ENCODE measurements at places on chromosomes 2 and 18.

DNA sequence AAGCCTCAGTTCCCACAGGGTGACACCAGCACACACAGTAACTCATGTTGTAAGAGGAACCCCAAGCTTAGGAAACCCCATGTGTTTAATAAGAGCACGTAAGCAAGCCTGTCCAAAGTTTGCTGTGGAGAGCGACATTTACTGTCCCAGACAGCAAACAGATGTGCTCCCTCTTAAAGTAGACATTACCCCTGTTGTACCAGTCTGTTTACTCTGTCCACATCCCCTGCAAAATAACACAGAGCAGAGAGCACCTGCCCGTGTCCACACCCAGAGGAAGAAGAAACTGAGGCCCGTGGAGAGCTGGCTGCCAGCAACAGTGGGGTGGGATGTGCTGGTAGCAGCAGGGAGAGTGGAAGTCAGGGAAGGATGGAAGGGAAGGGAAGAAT is 243.5 kb downstream of the GBX2 start:
- DNase-seq = no peak

- no peak for DNase-seq
Measured at GRCh38 chr18:13436576-13436975, 218.0 kb downstream of the LDLRAD4 start.

GRCh38 chr2:137700681-137701080 is 263.6 kb upstream of the HNMT start:
- no peak for DNase-seq

GRCh38 chr2:201228271-201228911 is 31.9 kb upstream of the CASP8 start:
- no peak for DNase-seq

- no peak for DNase-seq
Measured at GRCh38 chr2:10167316-10167715, 44.8 kb downstream of the RRM2 start.

GRCh38 chr18:55592572-55592971 is 4.6 kb upstream of the TCF4 start:
- DNase-seq = no peak

DNA sequence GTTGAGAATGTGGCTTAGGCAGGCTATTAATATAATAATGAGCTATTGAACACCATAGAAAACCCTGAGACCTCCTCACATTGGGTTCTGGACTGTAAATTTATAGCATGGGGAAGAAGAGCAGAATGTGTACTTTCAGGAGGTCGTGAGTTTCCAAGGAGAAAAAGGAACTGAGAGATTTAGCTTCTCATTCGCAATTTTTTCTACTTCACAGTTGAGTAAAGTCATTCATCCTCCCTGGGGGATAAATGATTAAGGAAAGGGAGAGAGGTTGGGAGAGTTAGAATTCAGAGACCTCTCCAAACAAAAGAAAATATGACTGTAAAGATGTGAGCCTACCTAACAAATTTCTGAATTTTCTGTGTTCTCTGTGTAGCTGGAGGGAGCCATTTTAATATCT is 205.8 kb upstream of the CYRIA start:
- no peak for DNase-seq

- DNase-seq = no peak
Measured at GRCh38 chr18:13474907-13475545, 251.3 kb downstream of the FAM210A start.

- DNase-seq = no peak
Measured at GRCh38 chr2:6864923-6865345, 773 bp downstream of the CMPK2 start.

- no peak for DNase-seq
Measured at GRCh38 chr18:3851159-3851558, 401.2 kb downstream of the TGIF1 start.

GRCh38 chr2:166092889-166093288 is 34.9 kb downstream of the SCN1A start:
- no peak for DNase-seq

DNA sequence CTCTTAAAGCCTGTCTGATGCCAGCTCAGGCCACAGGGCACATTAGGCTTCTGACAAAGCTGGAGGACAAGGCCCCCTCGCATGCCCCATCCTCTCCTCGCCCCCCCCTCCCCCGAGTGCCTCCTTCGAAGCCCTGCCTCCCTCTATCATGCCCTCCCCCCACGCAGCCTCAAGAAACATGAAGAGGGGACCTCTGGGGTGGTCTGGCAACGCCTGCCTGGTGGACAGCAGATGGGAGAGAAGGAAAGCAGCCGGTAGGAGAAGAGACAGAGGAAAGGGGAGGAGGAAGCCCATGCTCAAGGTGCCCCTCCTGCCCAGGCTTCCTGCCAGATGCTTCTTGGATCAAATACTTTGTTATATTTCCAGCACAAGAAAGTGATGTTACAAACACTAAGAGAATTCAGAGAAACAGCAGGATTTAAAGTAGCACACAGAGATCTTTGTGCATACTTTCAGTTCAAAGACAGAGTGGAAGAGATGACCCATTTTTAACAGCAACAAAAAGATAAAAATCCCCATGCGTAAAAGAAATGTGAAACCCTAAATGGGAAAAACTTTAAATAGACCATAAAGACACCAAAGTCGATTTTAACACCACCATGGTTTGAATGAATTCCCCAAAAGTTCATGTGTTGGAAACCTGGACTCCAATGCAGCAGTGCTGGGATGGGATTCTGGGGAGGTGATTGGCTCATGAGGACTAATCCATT is 19.0 kb downstream of the BOK start:
- DNase-seq = no peak

DNA sequence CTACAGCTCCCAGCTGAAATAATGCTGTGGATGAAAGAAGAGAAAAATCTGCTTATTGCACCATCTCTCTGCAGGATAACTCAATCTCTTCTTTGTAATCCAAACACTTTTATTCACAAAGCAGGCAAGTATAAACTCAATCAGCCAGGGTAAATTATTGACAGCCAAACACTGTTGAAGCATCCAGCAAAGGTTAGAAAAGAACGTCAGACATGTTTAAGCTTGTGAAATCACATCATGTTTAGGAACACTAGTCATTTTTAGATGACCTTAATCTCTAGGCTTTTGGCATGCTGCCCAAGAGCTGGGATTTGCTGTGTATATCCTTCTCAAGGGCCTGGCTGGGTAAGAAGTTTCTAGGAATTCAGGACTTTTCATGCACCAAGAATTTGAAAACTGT is 1148.1 kb upstream of the FANCL start:
- DNase-seq = peak; percentile 12

DNA sequence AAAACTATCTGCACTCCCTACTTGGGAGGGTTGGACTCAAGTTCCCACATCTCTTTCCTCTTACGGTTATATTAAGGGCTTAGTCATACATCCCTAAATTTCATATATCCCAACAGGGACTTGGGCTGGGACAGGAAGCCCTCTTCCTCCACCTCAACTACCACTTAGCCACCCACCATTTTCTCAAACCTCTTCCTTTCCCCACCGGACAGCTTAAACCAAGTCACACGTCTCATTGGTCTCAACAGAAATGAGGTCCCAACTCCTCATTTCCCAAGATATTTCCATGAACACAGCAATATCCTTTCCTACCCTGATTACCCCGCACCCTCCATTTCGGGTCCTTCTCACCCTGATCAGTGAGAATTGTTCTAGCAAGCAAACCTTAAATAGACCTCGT is 736 bp downstream of the ZSCAN30 start:
- DNase-seq = no peak

DNA sequence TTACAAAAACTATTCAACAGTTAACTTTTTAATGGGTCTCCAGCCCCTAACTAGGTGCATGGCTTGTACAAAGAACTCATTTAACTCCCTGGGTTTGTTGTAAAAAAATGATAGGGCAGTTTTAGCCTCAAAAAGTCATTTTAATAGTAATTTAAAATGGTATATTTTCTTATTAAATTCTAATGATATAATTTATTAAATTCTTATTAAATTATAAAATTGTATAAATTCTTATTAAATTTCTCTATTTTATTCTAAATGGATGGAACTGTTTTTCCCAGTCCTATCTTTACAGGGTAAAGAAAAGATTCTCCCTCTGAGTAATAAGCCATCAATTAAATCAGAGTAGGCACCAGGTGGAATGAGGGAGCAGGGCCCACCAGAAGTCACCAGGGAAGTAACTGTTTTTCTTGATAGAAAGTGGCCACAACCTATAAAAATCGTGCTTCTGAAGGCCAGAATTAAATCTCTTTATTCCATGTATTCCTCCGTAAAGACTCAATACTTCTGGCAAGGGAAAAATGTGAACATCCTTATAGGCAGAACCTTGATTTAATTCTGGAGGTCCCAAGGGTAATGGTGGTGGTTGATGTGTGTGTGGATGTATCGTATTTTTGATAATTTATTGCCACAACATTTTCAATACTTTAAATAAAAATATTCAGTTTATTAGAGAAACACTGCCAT is 814 bp downstream of the FKBP7 start:
- no peak for DNase-seq

- no peak for DNase-seq
Measured at GRCh38 chr2:210099940-210100339, 71.3 kb downstream of the KANSL1L start.

GRCh38 chr2:120973196-120973595 is 237.5 kb downstream of the GLI2 start:
- DNase-seq = no peak

- no peak for DNase-seq
Measured at GRCh38 chr2:235850289-235850688, 317.9 kb downstream of the GBX2 start.

GRCh38 chr18:48340560-48340959 is 68.6 kb downstream of the ZBTB7C start:
- no peak for DNase-seq

DNA sequence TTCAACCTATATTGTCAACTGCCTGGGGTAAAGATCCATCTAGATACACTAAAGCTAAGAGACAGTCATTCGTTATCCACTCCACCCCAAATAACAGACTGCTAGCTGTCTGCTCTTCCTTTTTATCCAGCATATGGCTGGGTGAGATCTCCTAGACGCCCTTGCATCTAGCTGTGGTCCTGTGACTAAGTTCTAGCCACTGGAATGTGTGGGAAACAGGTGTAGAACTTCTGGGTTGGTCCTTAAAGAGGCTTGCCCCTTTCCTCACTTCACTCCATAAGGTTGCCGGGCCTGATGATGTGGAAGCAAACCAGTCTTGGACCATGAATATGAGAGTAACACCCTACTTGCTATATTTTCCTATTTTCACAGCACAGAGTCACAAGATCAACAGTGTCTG is 3.2 kb downstream of the COA5 start:
- no peak for DNase-seq

DNA sequence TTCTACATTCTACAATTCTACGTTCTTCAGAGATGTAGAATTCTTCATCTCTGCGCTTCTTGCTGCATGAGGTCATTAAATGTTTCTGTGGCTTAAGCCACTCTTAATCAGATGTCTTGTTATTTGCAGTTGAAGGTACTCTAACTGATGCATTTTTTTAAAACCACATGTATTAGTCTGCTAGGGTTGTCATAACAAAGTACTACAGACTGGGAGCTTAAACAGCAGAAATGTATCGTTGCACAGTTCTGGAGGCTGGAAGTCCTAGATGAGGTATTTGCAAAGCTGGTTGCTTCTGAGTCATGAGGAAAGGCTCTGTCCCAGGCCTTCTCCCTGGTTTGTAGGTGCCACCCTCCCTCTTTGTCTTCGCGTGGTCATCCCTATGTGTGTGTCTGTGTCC is 176.3 kb upstream of the GLI2 start:
- DNase-seq = no peak

DNA sequence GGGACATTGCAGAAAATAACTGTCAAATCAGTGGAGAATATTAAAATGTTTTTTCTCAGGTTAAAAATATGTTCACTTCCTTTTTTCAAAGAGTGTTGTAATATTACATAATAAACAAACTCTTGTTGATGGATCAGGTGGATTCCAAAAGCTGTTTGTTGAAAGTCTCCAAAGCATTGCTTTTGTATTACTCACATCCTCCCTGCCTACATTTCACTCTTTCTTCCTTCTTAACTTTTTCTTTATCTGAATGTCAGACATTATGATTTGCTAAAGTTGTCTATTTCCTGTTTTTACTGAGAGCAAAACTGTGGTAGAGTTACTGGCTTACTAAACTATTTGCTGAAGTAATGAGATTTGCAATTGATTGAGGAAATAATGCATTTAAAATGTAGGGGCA is 92.1 kb downstream of the CDH19 start:
- DNase-seq = no peak

- DNase-seq = no peak
Measured at GRCh38 chr2:3172265-3172935, 205.2 kb downstream of the EIPR1 start.

DNA sequence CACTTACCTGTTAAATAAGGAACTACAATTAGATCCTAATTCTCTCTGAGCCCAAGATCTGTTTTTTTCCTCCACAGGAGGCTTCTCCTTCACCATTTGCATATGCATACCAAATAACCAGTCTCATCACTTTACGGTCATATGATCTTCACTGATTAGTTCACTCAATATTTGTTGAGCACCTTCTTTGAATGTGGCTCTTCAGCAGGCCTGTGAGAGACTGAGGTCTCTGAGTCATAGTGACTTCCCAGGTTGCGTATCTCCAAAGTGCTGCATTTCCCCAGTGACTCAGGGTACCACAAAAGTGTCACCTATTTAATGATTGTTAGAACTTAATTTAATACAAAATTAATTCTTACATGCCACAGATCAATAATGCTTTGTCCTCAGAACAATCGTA is 108.8 kb upstream of the TRIB2 start:
- DNase-seq = no peak
